ENCODE measurements at places on chromosomes 3 and 15. TPM values are rescaled to one million over a fixed set of nuclear protein-coding genes. Genes with fewer than 3 reads are reported as not detected.

GRCh38 chr3:140420621-140421357 is 257.1 kb upstream of the TRIM42 start:
- no peaks in the 10 kb centered on the region for H3K27me3 ChIP-seq
- DNase-seq = no peak
- H3K27ac ChIP-seq = no peak overlapping the region
- no peaks in the 10 kb centered on the region for H3K4me1 ChIP-seq
- H3K36me3 ChIP-seq = no peaks in the 10 kb centered on the region

GRCh38 chr3:126895178-126896066 is 87.5 kb upstream of the PLXNA1 start:
- no peaks in the 10 kb centered on the region for H3K36me3 ChIP-seq
- no peak overlapping the region for H3K4me3 ChIP-seq
- no peak overlapping the region for H3K27ac ChIP-seq

GRCh38 chr3:89440386-89440785 is 333.0 kb downstream of the EPHA3 start:
- H3K4me1 ChIP-seq = no peaks in the 10 kb centered on the region
- H3K36me3 ChIP-seq = no peaks in the 10 kb centered on the region
- H3K4me3 ChIP-seq = no peak overlapping the region
- H3K27me3 ChIP-seq = no peaks in the 10 kb centered on the region
- no peak for DNase-seq

Gene CCR3
- total RNA-seq = not detected

DNA sequence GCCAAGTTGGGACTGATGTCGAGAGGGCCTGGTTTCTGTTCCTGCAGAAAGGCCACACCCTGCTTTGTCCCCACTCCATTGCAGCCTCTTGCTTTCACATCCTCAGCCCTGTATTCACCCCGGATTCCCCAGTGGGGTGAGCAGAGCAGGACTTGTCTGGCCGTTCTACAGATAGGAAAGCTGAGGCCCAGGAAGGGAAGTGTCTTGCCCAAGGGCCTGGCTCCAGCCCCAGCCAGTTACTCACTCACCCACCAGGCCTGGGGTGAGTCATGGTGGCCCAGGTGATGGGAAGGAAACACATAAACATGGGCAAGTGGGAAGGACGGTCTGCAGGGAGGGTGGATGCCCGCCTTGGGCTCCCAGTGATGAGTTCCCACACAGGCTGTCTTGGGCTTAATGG is 6.1 kb upstream of the DUSP7 start:
- H3K36me3 ChIP-seq = no peaks in the 10 kb centered on the region
- H3K27me3 ChIP-seq = no peaks in the 10 kb centered on the region
- DNase-seq = peak; percentile 75
- H3K27ac ChIP-seq = no peak overlapping the region

- no peaks in the 10 kb centered on the region for H3K4me1 ChIP-seq
- H3K27ac ChIP-seq = no peak overlapping the region
- no peak overlapping the region for H3K4me3 ChIP-seq
- H3K27me3 ChIP-seq = no peaks in the 10 kb centered on the region
- DNase-seq = no peak
Observed at GRCh38 chr3:168394439-168394838, 298.7 kb upstream of the GOLIM4 start.

DNA sequence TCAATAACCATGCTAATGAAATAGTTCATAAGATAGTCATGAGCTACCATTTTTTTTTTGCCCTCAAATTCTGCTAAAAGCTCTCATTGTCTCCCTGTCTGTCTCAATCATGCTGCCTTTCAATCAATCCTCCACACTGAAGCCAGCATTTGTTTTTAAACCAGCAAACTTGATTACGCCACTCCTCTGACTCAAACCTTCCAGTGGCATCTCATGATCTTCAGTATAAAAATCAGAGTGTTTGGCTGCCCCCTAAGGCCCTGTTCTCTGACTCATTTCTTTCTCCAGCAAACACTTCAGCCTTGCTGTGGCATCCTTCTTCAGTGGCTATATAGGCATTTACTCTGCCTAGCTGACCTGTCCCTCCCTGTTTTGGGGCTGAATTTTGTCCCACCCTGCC is 36.0 kb upstream of the EOMES start:
- H3K36me3 ChIP-seq = no peaks in the 10 kb centered on the region
- H3K4me1 ChIP-seq = no peaks in the 10 kb centered on the region
- no peak for DNase-seq

Gene MYL3
- total RNA-seq = not detected

Gene IL20RB
- 1.5 TPM for total RNA-seq

GRCh38 chr3:195282961-195283360 is 12.0 kb upstream of the XXYLT1 start:
- DNase-seq = no peak
- H3K4me3 ChIP-seq = no peak overlapping the region
- no peak overlapping the region for H3K27ac ChIP-seq
- no peaks in the 10 kb centered on the region for H3K27me3 ChIP-seq
- H3K4me1 ChIP-seq = no peaks in the 10 kb centered on the region

Data from CD4-positive, alpha-beta T cell (primary cell).